GM04503 (cell line): ENCODE measurements at places on chromosomes 5 and 9.

- DNase-seq, result no peak
Measured at GRCh38 chr9:136694163-136694871, 7.1 kb upstream of the AGPAT2 start.

- DNase-seq, result no peak
Measured at GRCh38 chr9:22815246-22815645, 368.6 kb downstream of the DMRTA1 start.

DNA sequence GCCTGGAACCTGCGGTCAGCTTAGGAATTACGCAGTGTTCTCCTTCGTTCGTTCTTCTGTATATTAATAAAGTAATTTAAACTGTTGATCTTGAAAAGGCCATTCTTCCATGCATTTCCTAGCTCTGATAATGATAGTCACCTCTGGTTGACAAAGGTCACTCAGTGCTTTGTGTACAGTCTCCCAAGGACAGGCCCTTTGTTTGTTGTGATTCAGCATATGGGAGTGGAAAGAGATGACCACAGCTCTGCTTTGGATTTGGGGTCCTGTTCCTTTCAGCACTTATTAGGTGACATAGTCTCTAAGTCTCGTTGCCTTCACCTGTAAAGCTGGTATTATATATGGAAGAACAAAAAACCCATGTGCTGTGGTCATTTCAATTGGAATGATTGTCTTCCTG is 39.6 kb downstream of the RAD23B start:
- DNase-seq, result no peak

- DNase-seq, result no peak
Measured at GRCh38 chr5:53924392-53924791, 364.0 kb downstream of the NDUFS4 start.

GRCh38 chr9:91489361-91489899 is 65.8 kb upstream of the NFIL3 start:
- DNase-seq, result peak; percentile 27

DNA sequence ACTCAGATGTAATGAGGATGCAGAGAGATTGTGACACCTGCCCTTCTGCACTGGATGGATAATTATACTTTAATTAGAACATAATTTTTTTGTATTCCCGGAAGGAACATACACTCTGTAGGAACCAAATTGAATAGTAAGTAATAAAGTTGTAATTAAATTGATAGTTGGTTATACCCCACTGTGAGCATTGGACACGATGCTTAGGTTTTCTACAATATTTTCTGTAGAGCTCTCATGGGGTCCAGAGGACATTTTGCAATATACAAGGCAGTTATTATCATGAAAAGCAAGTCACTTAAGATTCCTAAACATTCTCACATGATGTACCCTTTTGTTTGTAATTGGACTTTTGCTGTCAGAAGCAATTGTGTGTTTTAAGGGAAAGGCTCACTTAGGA is 63.4 kb downstream of the DIRAS2 start:
- DNase-seq, result no peak
